ENCODE measurements at places on chromosomes 1 and 21. TPM values are rescaled to one million over a fixed set of nuclear protein-coding genes. Genes with fewer than 3 reads are reported as not detected.

TNFSF4 gene
- total RNA-seq = 26.1 TPM

GRCh38 chr1:119404736-119405135, 10.2 kb upstream of the HSD3B2 start:
- DNase-seq = no peak

GRCh38 chr1:53293123-53293522, 34.7 kb downstream of the LRP8 start:
- DNase-seq = peak; percentile 83

MFAP2 gene
- 5.8 TPM for total RNA-seq

OR2T33 gene
- not detected for total RNA-seq

DNA sequence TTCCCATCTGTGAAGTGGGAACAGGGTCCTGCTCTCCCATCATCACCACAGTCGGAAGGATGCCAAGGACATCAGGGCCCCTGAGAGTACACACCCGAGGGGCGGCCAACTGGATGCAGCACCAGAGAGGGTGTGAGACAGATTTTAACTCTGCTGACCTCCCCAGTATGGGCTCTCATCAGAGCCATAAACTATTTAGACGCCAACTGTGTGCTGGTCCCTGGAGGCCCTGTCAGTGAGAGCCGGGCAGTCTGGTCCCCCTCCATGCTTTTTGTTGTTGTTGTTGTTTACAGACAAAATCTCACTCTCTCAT, 1.7 kb downstream of the FGR start:
- no peak for DNase-seq

DNA sequence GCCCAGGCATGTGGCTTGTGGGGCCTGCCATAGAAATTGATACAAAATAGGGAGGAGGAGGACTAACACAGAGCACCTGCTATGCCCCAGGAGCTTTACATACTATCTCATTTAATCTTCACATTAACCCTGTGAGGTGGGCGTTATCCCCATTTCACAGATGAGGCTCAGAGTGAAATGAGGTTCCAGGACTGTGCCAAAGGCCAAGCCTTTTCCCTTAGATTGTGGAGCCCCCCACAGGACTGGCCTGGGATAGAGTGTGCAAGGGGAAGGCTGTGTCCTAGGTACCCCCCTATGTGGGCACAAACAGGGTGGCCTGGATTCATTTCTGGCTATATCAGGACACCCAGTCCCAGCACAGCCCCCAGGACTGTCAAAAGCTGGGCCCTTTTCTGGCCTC, 2.2 kb upstream of the DDOST start:
- DNase-seq = no peak

- no peak for DNase-seq
Measured at GRCh38 chr1:152953761-152954160, 6.8 kb downstream of the SPRR5 start.

S100A16 gene
- 705 TPM for total RNA-seq

DNA sequence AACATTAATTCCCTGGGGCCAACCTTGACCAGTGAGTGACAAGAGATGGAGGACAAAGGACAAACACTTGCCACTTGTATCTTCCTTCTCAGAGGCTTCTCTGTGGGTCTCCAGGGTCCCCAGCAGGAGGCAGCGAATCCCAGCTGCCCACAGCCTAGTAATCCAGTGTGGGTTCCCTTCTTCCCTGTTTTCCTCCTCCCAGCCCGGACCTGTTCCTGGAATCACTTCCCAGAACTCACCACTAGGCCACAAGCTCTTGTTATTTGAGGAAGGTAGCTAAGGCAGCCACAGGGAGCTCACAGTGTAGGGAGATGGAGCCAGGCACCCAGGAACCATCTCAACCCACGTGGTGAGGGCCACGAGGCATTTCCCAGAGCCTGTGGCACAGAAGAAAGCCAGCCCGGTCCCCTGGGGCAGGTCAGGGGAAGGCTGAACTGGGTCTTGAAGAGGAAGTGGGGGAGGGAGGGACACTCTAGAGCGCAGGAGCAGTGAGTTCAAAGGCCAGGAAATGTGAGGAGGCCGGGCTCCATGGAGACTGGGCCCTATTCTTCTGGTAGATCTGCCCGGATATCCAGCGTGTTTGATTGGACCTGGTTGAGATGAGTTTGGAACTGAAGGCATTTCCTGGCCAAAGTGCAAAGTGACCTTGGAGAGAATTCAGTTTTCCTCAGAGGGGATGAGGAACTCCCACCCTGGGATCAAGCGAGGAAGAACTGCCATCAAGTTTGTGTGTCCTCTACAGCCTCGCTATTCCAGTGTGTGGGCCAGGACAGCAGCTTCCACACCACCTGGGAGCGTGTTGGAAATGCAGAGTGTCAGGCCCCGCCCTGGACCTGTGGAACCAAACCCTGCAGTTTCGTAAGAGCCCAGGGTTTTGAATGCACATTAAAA, 20.3 kb upstream of the C2CD2 start:
- no peak for DNase-seq

DNA sequence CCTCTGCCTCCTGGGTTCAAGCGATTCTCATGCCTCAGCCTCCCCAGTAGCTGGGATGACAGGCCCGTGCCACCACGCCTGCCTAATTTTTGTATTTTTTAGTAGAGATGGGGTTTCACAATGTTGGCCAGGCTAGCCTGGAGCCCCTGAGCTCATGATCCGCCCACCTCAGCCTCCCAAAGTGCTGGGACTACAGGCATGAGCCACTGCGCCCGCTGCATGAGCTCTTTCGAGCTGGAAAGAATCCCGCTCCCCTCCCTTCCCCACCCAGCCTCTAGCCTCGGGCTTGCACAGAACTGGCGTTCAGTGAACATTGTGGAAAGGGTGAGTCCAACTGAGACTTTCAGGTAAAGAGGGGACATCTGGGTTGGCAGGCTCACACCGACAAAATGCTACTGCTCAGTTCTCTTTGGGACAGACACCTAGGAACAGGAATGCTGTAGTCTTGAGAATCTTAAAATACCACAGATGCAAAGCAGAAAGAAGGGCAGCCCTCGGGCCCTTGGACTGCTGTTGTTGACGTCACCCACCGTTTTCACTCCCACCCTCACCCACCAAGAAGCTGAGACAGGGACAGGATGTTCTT, 9.7 kb upstream of the GNG4 start:
- DNase-seq = no peak

GRCh38 chr1:227911376-227911775, 36.4 kb downstream of the WNT9A start:
- no peak for DNase-seq

- DNase-seq = peak; percentile 25
Measured at GRCh38 chr1:51048670-51049069, 53.4 kb upstream of the C1orf185 start.

SELL gene
- total RNA-seq = not detected

DNA sequence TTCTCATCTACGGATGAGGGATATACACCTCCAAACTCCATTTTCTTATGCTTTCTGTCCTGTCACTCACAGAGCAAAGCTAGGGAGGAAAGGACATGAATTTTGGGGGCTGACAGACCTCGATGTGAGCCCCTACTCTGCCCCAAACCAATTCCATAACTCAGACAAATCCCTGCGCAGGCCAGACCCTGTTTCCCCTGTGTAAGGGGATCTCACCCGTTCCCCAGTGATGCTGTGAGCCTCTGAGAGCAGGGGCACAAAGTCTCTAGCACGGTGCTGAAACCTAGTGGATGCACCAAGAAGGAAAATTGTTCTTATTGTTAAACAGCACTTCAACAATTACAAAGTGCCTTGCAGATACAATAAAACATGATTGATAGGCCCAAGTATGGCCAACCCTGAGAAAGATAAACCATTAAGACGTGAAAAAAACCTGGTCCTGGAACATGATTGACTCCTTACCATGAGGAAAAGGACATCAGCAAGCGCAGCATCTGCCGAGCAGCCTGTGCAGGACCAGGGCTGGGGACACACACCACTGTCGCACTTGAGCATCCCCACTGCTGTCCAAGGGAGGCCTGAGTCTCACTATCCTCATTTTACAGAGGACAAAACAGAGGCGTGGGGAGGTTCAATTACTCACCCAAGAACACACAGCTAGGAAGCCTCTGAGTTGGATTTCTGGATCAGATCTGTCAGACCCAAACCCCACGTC, 137.8 kb downstream of the GLIS1 start:
- no peak for DNase-seq

ETNK2 gene
- total RNA-seq = 1.1 TPM

OR2AK2 gene
- total RNA-seq = not detected

PLA2G2D gene
- total RNA-seq = not detected

GRCh38 chr1:228058172-228058948, 24.1 kb upstream of the ARF1 start:
- DNase-seq = no peak

LAPTM5 gene
- 1.2 TPM for total RNA-seq

- no peak for DNase-seq
Measured at GRCh38 chr1:228794810-228795209, 59.5 kb downstream of the RHOU start.

DNA sequence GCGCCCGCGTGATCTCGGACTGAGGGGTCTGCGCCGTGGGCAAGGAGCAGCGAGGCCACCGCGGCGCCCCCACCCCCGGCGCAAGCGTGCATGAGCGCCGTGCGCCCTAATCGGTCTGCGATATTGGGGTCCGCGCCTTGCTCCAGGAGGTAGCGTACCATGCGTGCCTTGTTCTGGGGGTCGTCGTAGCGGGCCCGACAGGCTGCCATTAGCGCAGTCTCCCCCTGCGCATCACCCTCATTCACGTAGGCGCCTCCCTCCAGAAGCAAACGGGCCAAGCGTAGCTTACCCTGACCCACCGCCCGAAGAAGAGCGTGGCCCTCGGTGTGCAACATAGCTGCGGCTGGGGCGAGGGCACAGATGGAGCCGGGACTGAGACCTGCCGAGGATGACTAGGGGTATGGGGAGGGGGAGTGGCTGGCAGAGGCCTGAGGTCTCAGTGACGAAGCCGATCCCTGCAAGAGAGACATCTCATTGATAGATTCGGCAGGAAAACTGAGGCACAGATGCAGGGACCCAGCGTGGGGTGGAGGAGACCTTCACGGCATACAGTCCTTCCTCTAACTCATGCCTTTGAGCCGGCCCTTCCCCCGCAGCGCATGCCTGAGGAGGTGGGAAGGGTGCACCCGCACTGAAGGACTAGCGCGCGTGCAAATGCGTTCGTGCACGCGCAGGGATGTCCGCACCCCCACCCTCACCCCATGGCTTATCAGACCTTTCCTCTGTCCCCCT, 2.8 kb downstream of the ANKRD34A start:
- DNase-seq = peak; percentile 32

DNA sequence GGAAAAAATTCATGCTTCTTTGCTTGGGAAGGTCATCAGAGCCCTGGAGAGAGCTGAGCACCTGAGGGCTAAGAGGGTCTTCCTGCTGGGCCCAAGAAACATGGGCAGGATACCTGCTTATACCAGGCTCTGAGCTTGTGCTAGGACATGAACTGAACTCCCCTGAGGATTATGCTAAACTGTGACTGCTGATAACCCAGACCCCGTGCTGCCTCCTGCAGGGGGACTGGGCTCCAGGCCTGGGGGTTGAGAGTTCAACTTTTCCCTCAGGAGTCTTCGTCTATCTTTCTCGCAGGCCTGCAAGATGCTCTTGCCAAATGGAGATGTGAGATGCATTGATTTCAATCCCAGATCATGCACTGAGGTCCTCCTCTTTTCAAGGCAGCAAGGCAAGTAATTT, 368.5 kb downstream of the HHAT start:
- no peak for DNase-seq

GRCh38 chr1:31786366-31787060, 22.4 kb upstream of the ADGRB2 start:
- no peak for DNase-seq

TRIM67 gene
- not detected for total RNA-seq

DNA sequence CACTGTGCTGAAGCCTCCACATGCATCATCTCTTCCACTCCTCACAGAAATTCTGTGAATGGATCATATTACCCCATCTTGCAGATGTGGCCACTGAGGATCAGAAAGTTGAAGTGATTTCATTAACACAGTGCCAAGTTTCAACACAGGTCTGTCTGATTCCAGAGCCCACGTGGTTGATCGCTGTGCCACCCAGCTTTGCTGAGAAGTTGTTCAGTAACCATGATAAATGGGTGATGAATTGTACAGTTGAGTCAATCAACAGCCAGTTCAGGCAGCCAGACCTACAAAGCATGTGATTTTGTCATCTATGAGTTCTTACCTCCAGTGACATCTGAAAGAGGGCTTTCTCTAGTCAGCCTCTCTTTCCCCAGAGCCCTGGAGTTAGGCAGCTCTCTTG, 61.8 kb upstream of the GRHL3 start:
- no peak for DNase-seq

DNA sequence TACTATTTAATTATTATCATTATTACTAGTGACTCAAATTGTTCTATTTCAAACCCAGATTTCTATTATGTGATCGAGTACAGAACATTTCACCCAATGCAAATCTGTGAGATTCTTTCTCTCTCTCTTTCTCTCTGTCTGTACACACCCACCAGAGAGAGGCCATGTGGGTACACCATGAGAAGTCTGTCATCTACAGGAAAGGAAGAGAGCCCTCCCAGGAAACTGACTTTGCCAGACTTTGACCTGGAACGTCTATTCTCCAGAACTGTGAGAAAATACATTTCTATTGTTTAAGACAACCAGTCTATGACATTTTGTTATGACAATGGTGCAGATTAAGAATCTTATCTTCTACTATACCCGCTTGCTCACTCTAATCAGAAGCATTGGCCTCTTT, 1091.6 kb downstream of the TTLL7 start:
- no peak for DNase-seq

OR2T35 gene
- total RNA-seq = not detected

GBP5 gene
- total RNA-seq = 0.13 TPM

ATF3 gene
- 1.1 TPM for total RNA-seq

- peak; percentile 36 for DNase-seq
Measured at GRCh38 chr1:225774281-225775147, 3.1 kb upstream of the SRP9 start.

- DNase-seq = no peak
Measured at GRCh38 chr1:110214454-110215404, 4.6 kb downstream of the KCNC4 start.

DNA sequence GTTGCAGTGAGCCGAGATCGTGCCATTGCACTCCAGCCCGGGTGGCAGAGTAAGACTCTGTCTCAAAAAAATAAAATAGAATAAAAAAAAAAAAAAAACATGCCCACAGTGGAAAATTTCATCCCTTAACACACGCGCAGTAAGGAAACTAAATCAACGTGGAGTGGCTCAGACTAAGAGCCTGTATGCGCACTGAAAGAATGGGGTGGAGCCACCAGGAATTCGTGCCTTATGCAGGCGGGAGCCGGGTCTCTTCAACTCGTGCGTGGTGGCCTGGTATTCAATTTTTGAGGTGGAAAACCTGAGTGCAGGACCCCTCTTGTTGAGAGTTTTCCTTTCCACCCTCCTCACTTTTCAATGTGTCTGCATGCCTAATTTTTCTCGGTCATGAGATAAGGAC, 22.1 kb upstream of the CREG1 start:
- no peak for DNase-seq

LRRC41 gene
- total RNA-seq = 106 TPM

DNA sequence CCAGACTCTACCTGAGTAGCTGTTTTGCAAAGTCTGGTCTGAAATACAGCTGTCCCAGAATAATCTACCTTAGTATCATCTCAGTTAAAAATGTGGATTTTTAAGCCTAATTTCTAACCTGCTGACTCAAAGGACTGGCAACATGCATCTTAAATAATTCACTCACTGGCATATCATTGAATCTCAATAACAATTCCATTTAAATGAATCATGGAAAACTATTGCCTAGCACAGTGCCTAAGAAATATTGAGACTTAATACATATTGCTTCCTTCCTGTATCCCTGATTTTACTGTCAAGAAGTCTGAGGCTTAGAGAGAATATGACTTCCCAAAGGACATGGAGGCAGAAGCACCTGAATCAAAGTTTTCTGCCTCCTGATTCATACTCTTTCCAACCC, 3.1 kb downstream of the CCDC190 start:
- peak; percentile 74 for DNase-seq

UBE2Q1 gene
- total RNA-seq = 37.5 TPM

RAVER2 gene
- total RNA-seq = 0.29 TPM

Measured in LHCN-M2 (cell line).